ENCODE measurements at places on chromosomes 6 and 20. TPM values are rescaled to one million over a fixed set of nuclear protein-coding genes. Genes with fewer than 3 reads are reported as not detected.

Gene DEFB124
- not detected for total RNA-seq

Gene COL21A1
- total RNA-seq, result 5.3 TPM

Gene CDH4
- under 0.01 TPM for total RNA-seq

Gene RAMACL
- 5.5 TPM for total RNA-seq

Measured in subcutaneous preadipocyte (primary cell).